ENCODE measurements at places on chromosomes 11 and 22. TPM values are rescaled to one million over a fixed set of nuclear protein-coding genes. Genes with fewer than 3 reads are reported as not detected.

Gene NLRP14
- not detected for total RNA-seq

Gene ATP6V1E1
- 172 TPM for total RNA-seq

Gene RPL3
- total RNA-seq, result 3,058 TPM

GRCh38 chr22:27801202-27801615, 347 bp downstream of the MN1 start:
- DNase-seq, result no peak

GRCh38 chr11:112797092-112797491, 164.1 kb upstream of the NCAM1 start:
- no peak for DNase-seq

DNA sequence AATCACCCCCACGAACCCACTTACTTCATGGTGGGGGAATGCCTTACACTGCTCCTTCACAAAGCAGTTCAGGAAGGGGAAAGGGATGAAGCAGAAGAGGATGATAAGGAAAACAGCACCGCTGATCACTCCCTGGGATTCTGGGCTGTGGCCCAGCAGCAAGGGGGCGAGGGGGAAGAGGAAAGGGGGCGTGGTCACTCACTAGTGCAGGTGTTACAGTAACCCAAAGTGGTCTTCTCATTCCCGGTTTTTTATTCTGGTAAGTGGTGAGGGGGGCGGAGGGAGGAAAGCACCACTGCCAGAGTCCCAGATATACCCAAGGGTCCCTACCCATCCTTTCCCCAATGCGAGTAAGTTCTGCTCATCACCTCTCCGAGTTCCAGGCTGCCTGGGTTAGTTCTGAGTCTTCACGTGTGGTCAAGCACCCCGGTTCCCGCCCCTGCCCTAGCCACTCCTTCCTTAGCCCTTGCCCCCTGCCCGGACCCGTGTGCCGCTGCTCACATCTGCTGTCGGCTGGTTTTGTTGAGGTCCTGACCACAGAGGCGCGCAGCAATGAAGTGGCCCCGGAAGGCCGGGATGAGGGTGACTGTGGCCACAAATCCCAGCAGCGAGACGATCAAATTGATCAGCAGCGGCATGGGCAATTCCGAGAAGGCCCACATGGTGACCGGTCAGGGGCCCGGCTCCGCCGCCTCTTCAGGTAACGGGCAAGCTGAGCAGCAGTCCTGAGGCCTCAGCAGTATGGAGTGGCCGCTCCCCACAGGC, 477 bp downstream of the DPAGT1 start:
- no peak for DNase-seq

GRCh38 chr11:36264973-36265344, 24.3 kb downstream of the COMMD9 start:
- DNase-seq, result no peak

DNA sequence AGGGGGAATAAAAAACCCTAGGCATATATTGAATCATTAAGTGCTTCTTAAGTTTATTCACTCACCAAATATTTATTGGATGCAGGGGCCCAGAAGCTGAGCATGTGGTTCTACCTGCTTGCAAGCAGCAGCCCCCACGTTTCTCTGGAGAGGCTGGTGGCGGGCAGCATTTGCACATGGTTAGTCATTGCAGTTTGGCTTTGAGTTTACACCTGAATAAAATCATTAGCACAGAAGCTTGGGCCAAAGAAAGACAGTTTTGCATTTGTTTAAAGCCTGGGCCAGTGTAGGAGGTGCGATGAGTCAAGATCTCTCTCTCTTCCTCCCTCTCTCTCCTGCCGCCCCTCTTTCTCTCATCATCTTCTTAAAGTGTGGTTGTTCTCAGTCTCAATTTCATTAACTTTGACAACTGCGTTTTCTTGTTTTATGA, 72.6 kb downstream of the C22orf31 start:
- peak; percentile 61 for DNase-seq
